GF-D8 (cell line): ENCODE measurements at places on chromosomes 7 and 10.

DNA sequence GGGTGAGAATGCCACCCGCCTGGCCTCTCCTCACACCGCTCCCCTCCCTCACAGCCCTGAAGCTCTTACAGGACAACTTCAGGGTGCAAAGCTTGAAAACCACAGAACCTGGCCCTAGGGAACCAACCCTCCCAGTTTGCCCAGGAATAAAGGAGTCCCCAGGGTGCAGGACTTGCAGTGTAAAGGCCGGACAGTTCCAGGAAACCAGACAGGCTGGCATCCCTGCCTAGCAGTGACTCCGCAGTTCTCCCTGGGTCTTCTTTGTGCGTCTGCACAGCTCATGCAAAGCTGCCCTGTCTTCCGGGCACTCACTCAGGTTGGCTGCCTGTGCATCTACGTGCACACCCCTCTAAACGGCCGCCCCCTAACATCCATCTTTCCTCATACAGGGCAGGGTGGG, 36.1 kb downstream of the HSPA12A start:
- no peak for DNase-seq

- no peak for DNase-seq
Measured at GRCh38 chr10:111732166-111732785, 451.3 kb downstream of the GPAM start.

- no peak for DNase-seq
Measured at GRCh38 chr10:97584060-97584797, at the start of gene HOGA1. Gene HOGA1, plus strand, starts transcription at chr10:97584389. Its CDS starts 315 bp downstream, at chr10:97584704.

DNA sequence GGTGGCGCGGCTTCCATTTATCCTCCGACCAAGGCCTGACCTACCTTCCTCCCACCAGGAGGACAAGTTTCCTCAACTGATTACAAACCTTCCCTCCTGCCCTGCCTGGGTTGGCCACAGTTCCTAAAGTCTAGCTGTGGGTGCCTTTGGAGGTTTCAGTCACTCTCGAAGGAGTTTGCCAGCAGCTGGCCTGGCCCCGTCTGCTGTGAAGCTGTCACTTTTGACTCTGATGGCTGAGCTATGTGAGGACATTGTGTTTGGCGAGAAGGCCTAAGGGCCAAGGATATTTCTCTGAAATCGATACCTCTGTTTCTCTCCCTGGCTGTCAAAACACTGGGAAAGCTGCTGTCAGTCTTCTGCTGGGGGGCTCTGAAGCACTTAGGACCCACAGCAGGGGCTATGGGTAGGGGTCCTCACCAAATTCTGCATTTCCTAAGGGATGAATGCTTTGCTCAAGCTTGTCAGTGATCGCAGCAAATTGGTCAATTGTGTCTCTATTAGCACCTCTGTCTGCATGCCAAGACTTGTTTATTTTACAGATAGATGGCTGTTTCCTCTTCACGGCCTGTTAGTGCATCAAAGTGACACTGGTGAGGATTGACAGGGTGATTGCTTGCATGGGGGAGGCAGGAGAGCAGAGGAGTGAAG, 31.9 kb upstream of the SAMD8 start:
- DNase-seq, result no peak

DNA sequence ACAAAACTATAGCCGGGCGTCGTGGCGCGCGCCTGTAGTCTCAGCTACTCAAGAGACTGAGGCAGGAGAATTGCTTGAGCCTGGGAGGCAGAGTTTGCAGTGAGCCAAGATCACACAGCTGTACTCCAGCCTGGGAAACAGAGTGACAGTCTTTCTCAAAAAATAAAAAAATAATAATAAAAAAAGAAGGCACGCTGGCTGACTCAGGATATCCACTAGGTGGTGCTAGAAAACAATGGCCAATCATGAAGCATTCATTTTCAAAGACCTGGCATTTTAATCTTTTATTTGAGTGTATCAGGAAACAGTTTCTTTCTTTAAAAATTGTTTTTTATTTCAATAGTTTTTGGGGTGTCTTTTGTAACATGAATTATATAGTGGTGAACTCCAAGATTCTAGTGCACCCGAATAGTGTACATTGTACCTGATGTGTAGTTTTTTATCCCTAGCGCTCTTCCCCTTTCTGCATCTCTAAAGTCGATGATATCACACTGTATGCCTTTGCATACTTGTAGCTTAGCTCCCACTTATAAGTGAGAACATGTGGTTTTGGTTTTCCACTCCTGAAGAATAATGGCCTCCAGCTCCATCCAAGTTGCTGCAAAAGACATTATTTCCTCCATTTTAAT, 88.6 kb downstream of the LYZL1 start:
- DNase-seq, result no peak

- DNase-seq, result no peak
Measured at GRCh38 chr10:3530783-3531645, 254.0 kb downstream of the KLF6 start.

GRCh38 chr7:26584987-26585665, 279.3 kb downstream of the SKAP2 start:
- no peak for DNase-seq

- no peak for DNase-seq
Measured at GRCh38 chr10:82358486-82359099, 483.6 kb downstream of the NRG3 start.

DNA sequence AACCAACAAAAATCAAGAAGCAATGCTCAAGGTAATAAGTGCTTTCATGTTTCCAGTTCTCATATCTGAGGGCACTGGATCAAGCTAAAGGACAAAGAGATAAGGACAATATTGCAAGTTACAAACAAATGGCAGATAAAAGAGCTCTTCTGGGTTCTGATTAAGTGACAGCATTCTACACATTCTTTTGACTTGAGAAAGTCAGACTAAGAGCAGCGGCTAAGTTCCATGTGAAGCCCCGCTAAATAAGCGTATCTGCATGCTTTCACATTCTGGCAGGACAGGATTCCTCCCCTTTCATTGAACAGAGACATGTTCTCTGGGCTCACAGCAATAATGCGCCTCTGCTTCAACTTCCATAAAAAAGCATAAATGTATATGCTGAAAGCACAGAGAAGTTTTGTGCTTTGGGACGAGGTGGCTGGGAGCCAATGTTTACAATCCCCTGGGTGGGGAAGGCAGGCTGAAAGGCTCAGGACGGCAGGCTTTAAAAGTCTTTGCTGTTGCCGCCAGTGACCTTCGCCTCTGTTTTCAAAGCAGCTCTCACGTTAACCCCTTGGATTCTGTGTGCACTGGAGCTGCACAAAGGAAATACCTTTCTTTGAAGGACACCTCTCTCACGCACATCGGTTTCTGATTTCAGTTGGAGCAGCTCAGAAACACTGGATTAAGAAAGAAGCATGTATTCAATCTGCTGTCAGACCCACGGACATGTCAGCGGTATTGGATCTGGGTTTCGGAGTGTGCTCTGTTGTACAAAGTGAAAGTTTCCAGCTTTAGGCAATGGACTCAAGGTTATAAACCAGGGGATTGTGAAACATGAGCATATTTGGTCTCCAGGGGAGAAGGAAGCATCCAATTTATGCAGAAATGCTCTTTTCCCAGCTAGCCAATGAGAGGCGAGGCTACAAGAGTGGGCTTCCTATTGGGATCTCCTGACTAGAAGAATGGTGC, 105.4 kb upstream of the FAM133B start:
- DNase-seq, result no peak

GRCh38 chr7:113083132-113083815, 3.4 kb downstream of the GPR85 start:
- DNase-seq, result no peak

DNA sequence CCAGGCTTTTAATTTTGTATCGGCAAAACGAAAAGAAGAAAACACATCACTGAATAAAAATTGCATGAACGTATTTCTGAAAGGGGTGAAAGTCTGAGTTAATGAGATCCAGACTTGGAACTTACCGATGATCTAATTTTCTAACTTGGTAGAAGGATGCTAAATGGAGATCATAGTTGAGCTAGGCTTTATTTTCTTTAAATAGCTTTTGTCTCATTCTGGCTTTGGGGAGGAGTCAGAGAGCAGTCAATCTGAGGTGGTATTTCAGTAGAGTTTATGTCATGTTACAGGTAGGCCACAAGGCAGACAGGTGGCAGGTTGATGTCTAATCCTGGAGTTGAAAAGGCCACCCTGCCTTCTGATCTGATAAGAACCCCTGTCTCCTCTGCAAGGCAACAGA, 161.9 kb downstream of the KIAA1217 start:
- DNase-seq, result no peak

- peak; percentile 94 for DNase-seq
Measured at GRCh38 chr7:143375298-143376034, 5.7 kb upstream of the ZYX start.

- DNase-seq, result no peak
Measured at GRCh38 chr7:67344481-67345193, 348.0 kb downstream of the TYW1 start.

DNA sequence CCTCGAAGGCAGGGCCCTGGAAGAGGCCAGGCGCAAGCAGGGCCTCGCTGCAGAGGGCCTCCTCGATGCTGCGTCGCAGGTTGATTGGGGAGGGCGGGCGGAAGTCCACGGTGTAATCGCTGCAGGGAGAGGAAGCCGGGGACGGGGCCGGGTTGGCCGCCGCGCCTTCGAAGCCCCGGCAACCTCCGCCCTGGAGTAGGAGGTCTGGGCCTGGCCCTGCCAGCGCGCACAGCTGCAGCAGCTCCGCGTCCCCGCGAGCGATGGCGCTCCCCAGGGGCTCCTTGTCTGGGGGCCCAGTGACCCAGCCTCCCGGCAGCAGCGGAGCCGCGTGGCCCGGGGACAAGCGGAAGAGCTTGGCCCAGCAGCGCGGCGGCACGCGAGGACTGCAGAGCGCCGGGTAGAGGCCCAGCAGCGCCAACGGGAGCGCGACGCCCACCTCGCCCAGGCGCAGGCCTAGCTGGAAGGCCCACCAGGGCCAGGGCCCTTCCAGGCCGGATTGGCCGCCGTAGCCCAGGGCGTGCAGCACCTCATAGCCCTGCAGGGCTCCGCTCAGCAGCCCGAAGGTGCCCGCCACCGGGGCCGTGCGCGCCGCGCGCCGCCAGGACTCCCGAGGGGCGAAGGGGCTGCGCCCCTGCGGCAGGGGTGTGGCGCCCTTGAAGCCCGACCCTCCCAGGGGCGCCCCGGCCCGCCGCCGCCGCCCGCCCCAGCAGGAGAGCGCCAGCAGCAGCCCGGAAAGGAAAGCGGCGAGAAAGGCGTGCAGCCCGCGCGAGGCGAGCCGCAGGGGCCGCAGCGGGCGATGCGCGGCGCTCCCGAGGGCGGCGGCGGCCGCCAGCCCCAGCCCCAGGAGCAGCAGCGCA, 7.8 kb upstream of the RBM28 start:
- DNase-seq, result no peak

DNA sequence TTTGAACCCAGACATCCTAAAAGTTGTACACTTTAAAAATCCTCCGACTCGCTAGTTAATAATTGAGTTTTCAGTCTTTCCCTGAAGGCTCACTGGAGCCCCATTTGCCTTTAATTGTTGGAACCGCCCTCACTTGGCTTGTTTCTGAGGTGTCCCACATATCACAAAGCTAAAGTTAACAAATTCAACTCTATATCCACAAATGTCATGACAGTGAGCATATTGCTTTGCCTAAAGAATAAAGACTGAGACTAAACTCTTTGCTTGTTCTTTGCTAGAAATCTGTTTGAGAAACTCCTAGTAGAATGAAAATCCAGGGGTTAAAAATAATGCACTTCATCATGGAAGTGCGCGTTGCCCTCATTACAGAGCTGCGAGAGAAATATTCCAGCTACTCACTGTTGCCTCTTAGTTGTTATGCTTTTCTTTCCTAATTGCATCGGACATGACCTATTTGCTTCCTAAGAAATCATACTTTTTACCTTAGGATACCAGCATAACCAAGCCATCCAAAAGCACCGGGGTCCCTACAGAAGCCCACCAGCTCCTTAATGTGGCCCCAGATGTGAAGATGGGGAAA, 752 bp downstream of the THSD7A start:
- DNase-seq, result no peak

GRCh38 chr10:78199759-78200158, 166.1 kb downstream of the RPS24 start:
- no peak for DNase-seq

GRCh38 chr10:48523212-48523819, 81.6 kb downstream of the ARHGAP22 start:
- DNase-seq, result no peak

GRCh38 chr10:51685768-51686167, 13.6 kb downstream of the CSTF2T start:
- DNase-seq, result no peak

DNA sequence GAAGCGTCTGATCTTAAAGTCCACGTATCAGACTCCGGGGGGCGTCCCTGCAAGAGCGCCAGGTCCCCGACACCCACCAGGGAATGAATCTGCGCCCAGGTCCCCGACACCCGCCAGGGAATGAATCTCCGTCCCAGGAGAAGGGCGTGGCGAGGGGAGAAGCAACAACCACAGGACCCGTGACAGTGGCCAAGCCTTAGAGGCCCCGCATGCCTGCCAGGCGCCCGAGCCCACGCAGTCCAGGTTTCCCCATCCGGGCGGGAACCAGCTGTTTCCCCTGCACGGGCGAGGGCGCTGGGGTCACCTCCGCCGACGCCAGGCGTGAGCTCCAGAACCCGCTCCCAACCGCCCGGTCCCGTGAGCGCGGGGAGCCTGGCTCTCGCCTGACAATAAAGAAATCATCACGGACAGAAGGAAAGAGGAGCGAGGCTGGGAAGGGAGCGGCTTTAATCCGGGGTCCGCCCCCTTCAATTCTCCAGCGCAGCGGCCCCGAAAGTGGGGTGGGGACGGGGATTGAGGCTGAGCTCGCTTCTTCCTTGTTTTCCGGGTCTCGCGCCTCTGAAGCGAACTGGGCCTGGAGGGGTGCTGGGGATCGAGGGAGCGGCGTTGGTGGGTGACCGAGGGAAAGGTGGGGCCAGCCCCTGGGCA, 29.0 kb upstream of the BMS1 start:
- no peak for DNase-seq

- DNase-seq, result no peak
Measured at GRCh38 chr7:102427019-102427405, 6.4 kb upstream of the ORAI2 start.

GRCh38 chr10:49595713-49596492, 14.2 kb upstream of the SLC18A3 start:
- no peak for DNase-seq

DNA sequence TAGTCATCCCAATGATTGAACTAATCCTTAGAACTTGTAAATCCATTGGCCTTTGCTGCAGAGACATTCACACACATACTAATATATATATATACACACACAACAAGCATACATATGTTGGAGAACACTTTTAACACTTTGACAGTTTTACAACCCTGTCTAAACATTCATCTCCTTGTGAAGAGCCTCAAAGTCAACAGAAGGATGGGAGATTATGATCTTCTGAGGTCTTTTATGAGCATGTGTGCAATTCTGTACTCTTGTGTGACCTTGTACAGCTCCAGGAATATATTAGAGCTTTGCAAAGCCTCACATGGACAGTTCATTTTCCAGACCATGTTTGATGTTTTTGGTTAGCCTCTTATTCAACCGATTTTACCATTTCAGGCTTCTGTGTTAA, 589.0 kb downstream of the NXPH1 start:
- DNase-seq, result no peak
